ENCODE measurements at places on chromosomes 5 and 9. TPM values are rescaled to one million over a fixed set of nuclear protein-coding genes. Genes with fewer than 3 reads are reported as not detected.

GRCh38 chr5:136518174-136518573, 152.8 kb upstream of the TRPC7 start:
- no peak for DNase-seq

- no peak for DNase-seq
Observed at GRCh38 chr5:10633271-10634049, 69.6 kb downstream of the ANKRD33B start.

DNA sequence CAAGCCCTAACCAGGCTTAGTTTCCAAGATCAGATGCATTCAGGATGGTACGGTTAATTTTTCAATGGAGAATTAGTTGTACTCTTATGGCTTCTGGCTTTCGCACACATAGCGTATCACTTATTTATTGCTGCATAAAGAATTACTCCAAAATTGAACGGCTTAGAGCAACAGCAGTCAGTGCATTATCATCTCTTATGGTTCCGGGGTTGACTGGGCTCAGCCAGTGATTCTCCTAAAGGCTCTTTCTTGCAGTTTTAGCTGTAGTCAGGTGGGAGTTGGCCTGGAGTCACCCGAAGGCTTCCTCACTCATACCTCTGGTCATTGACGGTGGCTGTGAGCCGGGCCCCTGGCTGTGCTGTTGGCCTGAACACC, 595 bp upstream of the GRHPR start:
- DNase-seq, result peak; percentile 51

DNA sequence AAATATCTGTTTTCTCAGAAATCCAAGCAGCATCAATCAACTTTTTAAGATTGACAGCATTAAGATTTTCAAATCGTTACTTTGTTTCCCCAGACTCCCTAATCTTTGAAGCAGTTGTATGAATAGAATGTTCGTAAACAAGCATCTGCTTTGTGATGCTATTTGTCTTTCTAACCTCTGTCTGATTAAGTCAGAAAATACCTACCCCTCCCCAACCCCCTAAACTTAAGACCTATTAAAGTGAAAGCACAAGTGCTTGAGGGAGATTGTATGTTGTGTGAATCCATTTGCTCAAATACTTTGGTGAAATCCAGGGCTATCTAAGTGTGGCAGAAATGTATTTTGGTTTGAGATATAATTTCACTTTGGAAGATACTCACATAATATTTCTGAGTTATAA, 47.9 kb upstream of the C5orf47 start:
- DNase-seq, result no peak

GRCh38 chr9:36218411-36218901, 27.7 kb downstream of the CLTA start:
- no peak for DNase-seq

DNA sequence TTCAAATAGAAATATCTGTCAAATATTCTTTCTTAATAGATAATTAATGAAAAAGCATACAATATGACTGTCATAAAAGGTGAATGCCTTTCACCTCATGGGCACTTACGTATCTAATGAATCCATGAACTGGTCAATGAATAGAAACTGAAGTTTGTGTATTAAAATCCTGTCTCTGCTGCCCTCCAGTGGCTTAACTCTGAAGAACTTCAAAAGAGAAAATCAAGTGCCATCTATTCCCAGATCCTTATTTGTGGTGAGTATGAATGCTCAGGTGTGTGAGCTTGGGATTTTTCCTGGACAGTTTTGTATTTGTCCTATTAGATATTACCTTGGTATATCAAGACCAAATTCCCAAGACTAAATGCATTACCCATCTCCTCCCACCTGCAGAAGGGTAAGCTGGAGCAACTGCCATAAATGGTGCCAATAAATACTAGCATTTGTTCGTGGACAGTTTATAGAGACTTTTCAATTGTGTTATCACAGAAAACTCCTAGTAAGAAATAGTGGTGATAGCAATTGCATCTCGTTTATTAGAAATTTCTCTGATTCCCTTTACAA, 44.0 kb upstream of the SVEP1 start:
- DNase-seq, result no peak

- peak; percentile 61 for DNase-seq
Observed at GRCh38 chr9:34989946-34990635, 546 bp downstream of the DNAJB5 start.

DNA sequence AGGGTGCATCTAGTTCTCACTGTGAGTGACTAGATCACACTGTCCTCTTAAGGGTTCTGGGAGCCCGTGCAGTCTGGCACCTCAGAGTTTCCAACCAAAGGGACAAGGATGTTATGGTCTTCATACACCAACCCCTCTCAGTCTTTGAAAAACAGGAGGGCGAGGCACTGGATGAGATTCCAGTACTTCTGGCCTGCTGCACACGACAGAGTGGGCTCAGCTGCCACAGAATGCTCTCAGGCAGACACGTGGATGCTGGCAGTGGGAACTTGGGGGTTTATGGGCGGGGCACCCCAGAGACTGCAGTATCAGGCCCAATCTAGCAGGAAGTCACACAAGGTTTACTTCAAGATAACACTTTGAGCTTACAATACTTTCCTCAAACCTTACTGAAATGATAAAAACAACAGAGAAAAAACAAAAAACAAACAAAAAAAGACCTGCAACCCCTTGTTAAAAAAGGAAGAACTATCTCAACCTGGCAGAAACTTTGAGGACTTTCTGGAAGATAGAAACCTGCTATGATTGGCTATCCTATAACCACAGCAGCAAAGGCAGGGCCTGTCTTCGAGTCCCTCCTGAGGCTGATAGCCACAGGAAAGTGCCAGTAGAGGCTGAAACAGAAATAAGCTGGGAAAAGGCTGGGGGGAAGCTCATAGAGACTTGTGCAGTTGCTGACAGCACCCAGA, 28.3 kb upstream of the TGFBR1 start:
- no peak for DNase-seq

GRCh38 chr9:72526901-72527800, 5.7 kb downstream of the TMC1 start:
- peak; percentile 84 for DNase-seq

Gene C9
- total RNA-seq, result not detected

Gene ZNF483
- 6.7 TPM for total RNA-seq

Gene SLC6A18
- total RNA-seq, result not detected

Gene F2RL2
- not detected for total RNA-seq
